ENCODE measurements at places on chromosomes 1 and 21.

GRCh38 chr1:64921771-64922170 is 44.6 kb downstream of the JAK1 start:
- no peak for DNase-seq

DNA sequence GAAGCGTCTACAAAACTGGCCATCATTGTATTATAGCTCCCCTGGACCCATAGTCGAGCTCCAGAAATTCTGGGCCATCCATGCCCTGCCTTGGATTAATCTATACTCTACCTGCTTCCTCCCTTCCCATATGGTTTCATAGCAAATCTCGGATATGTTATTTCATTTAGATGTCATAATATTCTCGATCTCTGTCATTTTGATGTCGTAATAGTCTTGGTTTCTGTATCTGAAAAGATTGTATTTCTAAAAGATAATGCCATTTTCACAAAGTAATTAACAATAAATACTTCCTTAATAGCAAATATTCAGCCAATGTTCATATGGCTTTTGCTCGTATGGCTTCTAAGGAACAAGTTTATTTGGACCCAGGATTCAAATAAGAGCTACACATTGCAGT is 35.1 kb downstream of the DIP2A start:
- no peak for DNase-seq

GRCh38 chr1:28890836-28891235 is 23.5 kb upstream of the EPB41 start:
- no peak for DNase-seq

GRCh38 chr1:185861630-185862029 is 127.4 kb downstream of the HMCN1 start:
- no peak for DNase-seq

DNA sequence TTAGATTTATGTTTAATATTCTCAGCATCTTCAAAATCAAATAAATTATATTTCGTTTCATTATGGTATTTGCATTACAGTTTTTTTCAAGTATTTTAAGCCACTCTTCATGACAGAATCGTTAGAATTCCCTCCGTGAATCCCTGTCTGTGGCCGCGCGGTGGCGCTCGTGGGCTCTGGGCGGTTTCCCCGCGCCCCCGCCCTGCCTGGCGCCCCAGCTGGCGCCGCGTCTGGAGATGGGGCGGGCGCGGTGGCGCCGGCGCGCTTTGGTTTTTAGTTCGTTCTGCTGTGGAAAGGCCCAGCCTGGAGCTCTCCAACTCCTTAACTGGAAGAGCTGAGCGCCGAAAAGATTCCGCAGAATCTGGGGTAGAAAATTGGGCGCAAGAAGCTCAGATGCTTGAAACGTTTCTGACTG is 25.7 kb downstream of the PRMT2 start:
- no peak for DNase-seq

- DNase-seq = no peak
Measured at GRCh38 chr1:157626099-157626498, 28.2 kb upstream of the FCRL4 start.

DNA sequence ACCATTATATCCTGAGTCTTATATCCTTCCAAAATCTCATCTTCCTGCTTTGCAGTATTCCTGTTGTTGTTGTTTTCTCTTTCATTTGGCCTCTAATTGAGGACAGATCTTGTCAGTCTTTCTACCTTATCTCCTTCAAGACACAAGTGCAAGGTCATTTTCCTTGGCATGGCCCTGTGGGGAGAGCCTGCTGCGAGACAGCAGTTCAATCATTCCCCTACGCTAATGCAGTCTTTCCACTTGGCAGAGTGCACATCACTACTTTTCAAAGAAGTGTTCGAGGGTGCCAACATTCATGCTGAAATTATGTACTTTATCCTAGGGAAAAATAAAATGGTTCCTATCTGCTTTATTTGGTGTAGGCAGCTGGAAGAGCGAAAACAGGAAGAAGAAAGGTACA is 130.3 kb upstream of the SPATA6 start:
- no peak for DNase-seq

DNA sequence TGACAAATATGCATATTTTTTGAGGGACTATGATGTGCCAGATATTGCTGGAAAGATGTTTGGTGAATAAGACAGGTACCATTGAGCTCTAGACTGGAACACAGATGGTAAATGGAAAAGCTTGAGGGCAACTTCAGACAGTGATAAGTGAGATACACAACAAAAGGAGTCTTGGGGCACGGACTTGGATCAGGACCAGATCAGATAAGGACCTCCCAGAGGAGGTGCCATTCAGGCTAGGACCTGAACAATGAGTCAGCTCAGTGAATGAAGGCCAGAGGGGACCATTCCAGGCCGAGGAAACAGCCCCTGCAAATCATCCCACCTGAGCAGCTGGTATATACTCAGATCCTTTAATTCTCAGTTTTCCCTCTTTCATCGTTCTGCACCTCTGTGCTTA is 1.8 kb upstream of the KCNJ15 start:
- no peak for DNase-seq

DNA sequence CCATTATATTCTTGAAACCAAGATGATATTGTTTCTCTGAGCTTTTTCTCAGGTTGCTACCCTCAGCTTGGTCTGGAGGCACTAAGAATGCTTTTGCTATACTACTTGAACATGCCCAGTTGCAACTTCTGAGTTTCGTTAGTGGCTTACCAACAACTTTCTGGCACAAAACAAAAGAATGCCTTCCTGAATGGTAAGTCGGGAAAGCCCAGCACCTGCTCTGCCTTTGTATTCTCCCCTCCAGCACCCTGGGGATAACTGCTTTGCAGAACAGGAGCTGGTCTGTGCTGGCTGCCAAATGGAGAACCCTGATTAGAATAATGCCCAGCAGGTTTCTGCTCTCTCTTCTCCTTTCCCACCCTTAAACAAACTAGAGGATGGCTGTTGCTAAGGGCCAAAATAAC is 149.3 kb downstream of the TGFB2 start:
- DNase-seq = no peak

DNA sequence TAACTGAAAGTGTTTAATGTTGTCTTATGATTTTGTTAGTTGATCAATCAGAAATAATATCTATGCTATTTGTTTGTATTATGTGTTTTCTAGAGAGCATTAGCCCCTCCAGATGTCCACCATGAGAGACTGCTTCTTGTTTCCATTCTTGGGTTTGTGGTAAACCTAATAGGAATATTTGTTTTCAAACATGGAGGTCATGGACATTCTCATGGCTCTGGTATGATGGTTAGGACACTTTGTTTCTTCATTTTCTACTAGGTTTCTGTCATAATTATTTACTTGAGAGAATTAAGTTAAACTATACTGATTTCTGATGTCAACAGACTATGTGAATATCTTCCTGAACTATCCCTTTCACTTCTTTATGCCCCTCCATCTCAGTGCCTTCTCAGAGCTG is 16.1 kb downstream of the SLC30A7 start:
- DNase-seq = no peak

DNA sequence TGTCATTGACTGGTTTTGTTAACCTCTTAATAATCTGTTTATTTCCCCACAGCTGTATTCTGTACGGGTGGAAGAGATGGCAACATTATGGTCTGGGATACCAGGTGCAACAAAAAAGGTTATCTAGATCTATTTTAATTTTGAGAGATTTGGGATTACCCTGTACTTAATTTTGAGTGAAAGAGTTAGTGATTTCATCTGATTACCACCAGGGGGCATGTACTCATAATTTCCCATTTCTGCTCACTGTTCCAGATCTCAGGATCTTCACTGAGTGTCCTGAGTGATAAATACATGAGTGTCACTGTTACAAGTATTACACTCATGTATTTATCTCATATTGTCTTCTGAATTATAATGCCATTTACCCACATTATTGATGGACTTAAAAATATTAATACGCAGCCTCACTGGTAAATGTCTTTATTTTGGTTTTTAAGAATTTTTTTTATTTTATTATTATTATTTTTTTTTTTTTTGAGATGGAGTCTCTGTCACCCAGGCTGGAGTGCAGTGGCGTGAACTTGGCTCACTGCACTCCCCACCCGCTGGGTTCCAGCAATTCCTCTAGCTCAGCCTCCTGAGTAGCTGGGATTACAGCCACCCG is 27.4 kb downstream of the DTL start:
- no peak for DNase-seq

GRCh38 chr1:119225831-119226230 is 85.4 kb upstream of the WARS2 start:
- DNase-seq = no peak

- no peak for DNase-seq
Measured at GRCh38 chr21:24096651-24097050, 1510.6 kb downstream of the MRPL39 start.

DNA sequence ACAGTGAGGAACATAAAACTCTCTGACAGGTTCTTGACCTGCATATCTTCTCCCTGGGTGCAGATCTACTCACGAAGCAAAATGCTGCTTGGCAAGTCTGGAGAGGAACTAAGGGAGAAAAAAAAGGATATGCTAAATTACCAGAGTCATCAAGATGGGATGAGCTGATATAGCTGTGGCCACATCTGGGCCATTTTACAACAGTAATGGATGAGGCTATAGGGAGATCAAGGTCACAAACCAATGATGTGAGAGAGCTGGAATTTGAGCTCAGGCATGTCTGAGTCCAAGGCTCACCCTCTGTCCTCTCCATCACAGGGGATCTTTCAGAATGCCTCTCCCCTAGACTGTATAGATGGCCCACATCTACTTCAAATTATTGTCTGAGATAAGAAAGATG is 26.2 kb downstream of the ZMYND12 start:
- DNase-seq = no peak

DNA sequence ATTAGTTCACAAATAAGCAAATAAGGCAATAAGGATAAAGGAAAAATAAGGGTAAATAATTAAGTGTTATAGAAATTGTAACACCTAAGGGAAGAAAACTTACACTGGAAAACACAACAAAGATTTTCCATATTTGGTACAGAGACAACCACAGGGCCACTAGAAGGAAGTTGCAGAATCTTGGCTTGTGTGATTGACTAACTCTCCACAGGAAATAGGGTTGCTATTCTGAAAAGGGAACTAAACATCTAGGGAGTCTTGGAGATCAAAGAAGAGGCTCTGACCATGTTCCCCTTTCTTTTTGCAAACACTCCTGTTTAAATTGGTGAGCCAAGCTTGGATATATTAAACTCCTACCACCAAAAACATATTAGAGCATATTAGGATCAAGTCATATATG is 59.1 kb downstream of the APCS start:
- DNase-seq = no peak

- DNase-seq = no peak
Measured at GRCh38 chr1:23558140-23558871, 995 bp downstream of the ID3 start.

GRCh38 chr21:38171723-38172344 is 85.0 kb upstream of the KCNJ15 start:
- no peak for DNase-seq

DNA sequence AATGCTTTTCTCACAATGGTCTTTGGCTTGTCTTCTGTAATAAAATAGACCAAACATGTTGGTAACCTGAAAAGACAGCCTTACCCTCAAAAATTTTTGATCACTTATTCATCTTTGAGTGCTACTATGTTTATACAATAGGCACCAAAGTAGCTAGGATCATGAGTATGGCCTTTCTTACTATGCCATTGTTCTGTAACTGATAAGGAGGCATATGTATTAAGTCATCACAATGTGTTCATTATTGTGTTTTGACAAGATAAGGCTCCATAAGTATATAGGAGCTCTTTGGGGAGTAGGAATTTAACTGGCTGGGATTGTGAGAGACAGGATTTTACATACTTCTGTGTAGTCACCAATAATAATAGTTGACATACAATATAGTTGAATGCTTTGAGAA is 675 bp downstream of the TMCO2 start:
- no peak for DNase-seq

- no peak for DNase-seq
Measured at GRCh38 chr1:197686702-197687355, 88.5 kb downstream of the DENND1B start.

GRCh38 chr1:29209173-29209572 is 21.6 kb downstream of the MECR start:
- DNase-seq = no peak

- DNase-seq = no peak
Measured at GRCh38 chr1:39104158-39105060, 78.3 kb downstream of the NDUFS5 start.

GRCh38 chr1:55696891-55697290 is 481.7 kb upstream of the USP24 start:
- no peak for DNase-seq

GRCh38 chr21:45533846-45534635 is 8.2 kb downstream of the SLC19A1 start:
- no peak for DNase-seq

DNA sequence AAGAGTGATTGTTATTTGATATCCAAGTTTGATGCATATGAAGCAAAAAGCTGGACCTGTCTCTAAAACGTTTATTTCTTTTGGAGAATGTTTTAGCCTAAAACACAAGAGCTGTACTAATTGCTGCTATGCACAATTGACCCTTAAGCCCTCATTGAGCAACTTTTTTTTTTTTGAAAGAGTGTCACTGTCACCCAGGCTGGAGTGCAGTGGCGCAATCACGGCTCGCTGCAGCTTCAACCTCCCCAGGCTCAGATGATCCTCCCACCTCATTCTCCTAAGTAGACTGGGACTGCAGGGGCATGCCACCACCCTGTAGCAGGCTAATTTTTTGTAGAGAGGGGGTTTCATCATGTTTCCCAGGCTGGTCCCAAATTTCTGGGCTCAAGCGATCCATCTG is 129.1 kb downstream of the PIK3R3 start:
- no peak for DNase-seq

DNA sequence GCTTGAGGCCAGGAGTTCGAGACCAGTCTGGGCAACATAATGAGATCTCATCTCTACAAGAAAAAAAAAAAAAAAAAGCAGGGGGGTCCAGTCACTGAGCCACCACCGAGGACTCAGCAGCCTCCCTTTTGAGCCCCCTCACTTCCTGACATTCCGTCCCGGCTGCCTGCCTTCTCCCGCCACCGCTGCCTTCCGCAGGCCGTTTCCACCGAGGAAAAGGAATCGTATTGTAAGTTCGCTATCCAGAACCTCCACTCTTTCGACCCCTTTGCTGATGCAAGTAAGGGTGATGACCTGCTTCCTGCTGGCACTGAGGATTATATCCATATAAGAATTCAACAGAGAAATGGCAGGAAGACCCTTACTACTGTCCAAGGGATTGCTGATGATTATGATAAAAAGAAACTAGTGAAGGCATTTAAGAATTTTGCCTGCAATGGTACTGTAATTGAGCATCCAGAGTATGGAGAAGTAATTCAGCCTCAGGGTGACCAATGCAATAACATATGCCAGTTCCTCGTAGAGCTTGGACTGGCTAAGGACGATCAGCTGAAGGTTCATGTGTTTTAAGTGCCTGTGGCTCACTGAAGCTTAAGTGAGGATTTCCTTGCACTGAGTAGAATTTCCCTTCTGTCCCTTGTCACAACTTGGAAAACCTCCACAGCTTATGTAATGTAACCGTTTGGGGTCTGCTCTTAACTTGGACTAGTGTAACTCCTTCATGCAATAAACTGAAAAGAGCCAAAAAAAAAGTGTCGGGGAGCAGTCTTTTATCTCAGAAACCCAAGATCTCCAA is 55.6 kb downstream of the GLUL start:
- no peak for DNase-seq

GRCh38 chr1:213724640-213725536 is 262.9 kb upstream of the PROX1 start:
- DNase-seq = no peak

Measured in activated CD4-positive, alpha-beta T cell treated with anti-CD3 and anti-CD28 coated beads, Interleukin-2, amount 50 U/mL, for 24 hours (primary cell).